ENCODE measurements at places on chromosomes 7 and 10. TPM values are rescaled to one million over a fixed set of nuclear protein-coding genes. Genes with fewer than 3 reads are reported as not detected.

Gene OPN1SW
- not detected for total RNA-seq

Gene CFAP46
- 1.9 TPM for total RNA-seq

Gene CAMK1D
- total RNA-seq, result 18.9 TPM

Gene OR9A2
- 1.1 TPM for total RNA-seq

Gene TWIST1
- total RNA-seq, result 0.62 TPM

Gene TMEM236
- 0.16 TPM for total RNA-seq

Gene ADRB1
- 3.3 TPM for total RNA-seq

Gene EPHB6
- 55.8 TPM for total RNA-seq

Gene IMMP2L
- total RNA-seq, result 14.8 TPM

Gene MOSPD3
- total RNA-seq, result 12.2 TPM

Gene SAP25
- not detected for total RNA-seq

Gene NKX2-3
- total RNA-seq, result not detected

Gene PRF1
- total RNA-seq, result not detected

Gene ASAH2
- total RNA-seq, result 1.7 TPM

Gene CFAP69
- total RNA-seq, result 6.2 TPM

Gene RBM20
- total RNA-seq, result 2.2 TPM

Gene ADAM12
- total RNA-seq, result 4.7 TPM

Measured in occipital lobe (tissue), 3 donors.